Activated CD4-positive, alpha-beta memory T cell treated with anti-CD3 and anti-CD28 coated beads, Interleukin-2, amount 10 ng/mL, durations not matched to agents 7 days and 5 days (primary cell): ENCODE measurements at places on chromosomes 7 and 10. TPM values are rescaled to one million over a fixed set of nuclear protein-coding genes. Genes with fewer than 3 reads are reported as not detected.

DNA sequence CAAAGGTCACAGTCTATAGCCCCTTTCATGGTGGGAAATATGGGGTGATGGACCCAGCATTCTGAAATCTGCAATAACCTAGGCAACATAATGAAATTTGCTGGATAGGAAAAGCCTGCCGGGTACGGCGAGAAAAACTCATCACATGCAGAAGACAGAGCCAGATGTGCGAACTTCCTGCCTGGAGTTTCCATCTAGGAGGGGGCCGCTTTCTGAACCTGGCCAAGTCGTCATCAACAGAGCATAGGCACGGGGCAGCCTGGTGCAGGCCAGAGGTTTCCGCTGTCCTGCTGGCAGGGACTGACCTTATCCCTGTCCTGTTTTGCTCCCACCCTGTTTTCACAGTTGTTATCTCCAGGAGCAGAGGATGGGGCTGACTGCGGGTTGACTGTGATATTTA lies 27.4 kb downstream of the CCDC3 start:
- DNase-seq: no peak

CALML5 gene
- not detected for total RNA-seq

DNA sequence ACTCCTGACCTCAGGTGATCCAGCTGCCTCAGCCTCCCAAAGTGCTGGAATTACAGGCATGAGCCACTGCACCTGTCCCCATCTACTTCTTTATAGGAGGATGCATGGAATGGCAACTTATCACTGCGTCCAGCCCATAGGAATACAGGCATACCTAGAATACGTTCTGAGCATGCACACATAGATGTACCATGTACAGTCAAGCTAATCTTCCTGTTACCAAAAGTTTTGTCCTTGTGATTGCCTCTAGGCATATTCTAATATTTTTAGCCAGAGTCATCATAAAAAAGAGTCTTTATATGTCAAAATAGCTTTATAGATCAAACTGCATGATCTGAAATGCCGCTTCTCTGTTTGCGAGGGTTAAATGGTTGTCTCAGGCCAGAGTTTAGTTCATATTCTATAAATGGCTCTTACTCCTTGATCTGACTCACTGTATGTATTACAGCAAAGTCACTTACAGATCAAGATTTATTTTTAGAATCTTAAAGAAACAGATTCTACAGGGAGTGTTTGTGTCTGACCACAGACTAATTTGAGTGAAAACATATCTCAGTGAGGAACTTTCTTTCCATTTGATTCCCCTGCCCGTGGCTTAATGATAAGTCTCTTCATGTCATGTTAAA lies 210.9 kb downstream of the CREB5 start:
- DNase-seq: no peak

DNA sequence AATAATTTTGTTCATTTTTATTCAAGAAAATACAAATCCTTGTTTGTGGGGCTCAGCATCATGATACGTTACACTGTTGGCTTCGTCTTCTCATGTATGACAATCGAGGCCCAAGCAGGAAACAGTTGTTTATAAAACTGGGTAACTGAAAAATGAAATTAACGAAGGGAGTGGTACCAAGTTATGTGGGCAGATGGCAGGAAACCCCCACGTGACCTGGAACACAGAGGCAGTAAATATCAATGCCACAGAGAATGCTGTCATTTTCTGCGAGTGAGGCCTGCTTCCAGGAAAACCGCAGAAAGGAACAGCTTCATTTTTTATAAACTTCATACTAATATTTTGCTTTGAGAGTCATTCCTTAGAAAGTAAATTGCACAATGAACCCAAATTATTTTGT lies 201.0 kb upstream of the ADARB2 start:
- DNase-seq: no peak

SPDYE1 gene
- not detected for total RNA-seq

DNA sequence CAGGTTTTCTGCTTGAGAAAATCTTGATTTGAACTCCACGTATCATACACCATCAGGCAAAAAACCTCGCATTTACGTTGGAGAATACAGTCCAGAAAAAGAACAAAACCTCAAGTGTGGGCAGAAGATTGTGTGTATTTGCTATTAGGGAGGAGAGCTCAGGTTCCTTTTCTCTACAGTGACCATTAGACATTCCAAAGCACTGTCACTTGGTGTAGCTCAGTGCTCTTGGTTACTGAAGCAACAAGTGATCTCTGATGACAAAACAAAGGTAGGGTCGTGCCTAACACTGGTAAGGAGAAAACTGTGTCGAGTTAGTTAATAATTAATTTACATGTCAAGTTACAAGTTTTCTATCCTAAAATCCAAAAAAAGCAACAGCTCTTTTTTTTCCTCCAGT lies 72.6 kb downstream of the C1GALT1 start:
- no peak for DNase-seq
